ENCODE measurements at places on chromosomes 1 and 21.

- DNase-seq = no peak
Measured at GRCh38 chr1:110633646-110634030, 27.5 kb upstream of the KCNA2 start.

GRCh38 chr1:184215274-184215925 lies 163.9 kb downstream of the TSEN15 start:
- no peak for DNase-seq

DNA sequence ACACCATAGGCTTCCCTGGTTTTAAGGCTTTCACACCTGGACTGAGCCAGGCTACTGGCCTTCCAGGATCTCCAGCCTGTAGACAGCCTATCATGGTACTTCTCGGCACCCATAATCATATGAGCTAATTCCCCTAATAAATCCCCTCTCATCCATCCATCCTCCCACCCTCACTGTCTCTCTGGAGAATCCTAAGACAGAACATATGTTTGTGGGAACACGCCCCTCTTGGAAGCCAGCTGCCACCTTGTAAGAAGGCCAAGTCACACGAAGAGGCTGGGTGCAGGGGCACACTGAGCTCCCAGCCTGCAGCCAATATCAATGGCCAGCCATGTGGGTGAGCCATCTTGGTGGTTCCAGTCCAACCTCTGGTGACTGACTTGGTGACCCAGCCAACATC lies 7.4 kb downstream of the CLCC1 start:
- peak; percentile 93 for DNase-seq

- DNase-seq = no peak
Measured at GRCh38 chr1:7299329-7299799, 471.7 kb upstream of the VAMP3 start.

GRCh38 chr1:41245659-41246058 lies 3.6 kb upstream of the SCMH1 start:
- DNase-seq = no peak

DNA sequence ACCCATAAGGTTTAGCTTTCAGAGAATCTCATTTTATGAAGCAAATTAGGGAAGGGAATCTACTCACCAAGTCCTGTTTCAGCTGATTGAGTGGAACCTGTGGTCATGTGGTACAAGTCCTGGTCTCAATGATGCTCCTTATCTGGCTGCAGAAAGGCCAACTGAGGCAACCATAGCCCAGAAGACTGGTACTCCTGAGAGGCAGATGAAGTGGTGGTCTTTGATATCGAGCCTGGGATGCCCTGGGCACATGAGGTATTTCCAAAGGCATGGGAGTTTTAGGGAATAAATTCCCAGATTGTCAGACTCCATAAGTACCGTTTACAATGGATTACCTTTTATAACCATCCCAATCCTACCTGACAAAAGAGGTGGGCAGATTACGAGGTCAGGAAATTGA lies 3.3 kb downstream of the MX1 start:
- DNase-seq = no peak

- no peak for DNase-seq
Measured at GRCh38 chr1:1194723-1195122, 11.7 kb downstream of the TNFRSF18 start.

- DNase-seq = no peak
Measured at GRCh38 chr1:87204441-87204840, 124.2 kb upstream of the LMO4 start.

GRCh38 chr1:61442544-61442943 lies 282.4 kb downstream of the TM2D1 start:
- DNase-seq = no peak

DNA sequence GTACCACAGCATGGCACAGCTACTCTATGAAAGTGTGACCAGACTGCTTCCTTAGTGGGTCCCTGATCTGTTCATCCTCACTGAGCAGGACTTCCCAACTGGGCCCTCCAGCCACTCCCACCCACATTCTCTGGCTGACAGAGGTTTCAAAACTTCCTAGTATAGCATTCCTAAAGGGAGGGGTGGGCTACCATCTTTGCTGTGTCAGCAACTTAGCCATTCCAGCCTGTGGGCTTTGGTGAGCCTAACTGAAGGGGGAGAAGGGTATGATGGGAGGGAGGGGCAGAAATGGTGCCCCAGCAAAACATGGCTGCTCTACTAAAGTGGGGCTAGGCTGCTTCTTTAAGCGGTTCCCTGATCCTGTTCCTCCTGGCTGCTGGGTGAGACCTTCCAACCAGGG lies 265.2 kb upstream of the ADGRL4 start:
- no peak for DNase-seq

GRCh38 chr21:44568667-44569556 lies 4.6 kb upstream of the KRTAP10-4 start:
- DNase-seq = no peak

GRCh38 chr1:32618673-32619221 lies 31.6 kb downstream of the ZBTB8OS start:
- no peak for DNase-seq

DNA sequence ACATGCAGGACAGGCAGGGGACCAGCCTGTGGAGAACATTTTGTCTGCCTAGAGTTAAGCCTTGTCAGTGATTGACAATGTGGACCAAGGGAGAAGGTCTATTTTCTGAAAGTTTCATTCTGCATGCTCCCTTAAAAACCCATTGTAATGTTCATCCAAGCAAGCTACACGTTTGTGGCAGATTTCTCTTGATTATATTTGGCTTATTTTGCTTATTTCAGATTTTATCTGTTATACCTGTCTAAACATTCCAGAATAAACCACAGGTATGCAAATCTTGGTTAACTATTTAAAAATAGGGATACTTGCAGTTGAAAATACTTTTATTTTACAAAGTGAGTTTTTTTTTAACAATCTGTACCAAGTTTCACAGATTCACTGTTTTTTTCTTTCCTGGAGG lies 78.2 kb upstream of the F3 start:
- no peak for DNase-seq

DNA sequence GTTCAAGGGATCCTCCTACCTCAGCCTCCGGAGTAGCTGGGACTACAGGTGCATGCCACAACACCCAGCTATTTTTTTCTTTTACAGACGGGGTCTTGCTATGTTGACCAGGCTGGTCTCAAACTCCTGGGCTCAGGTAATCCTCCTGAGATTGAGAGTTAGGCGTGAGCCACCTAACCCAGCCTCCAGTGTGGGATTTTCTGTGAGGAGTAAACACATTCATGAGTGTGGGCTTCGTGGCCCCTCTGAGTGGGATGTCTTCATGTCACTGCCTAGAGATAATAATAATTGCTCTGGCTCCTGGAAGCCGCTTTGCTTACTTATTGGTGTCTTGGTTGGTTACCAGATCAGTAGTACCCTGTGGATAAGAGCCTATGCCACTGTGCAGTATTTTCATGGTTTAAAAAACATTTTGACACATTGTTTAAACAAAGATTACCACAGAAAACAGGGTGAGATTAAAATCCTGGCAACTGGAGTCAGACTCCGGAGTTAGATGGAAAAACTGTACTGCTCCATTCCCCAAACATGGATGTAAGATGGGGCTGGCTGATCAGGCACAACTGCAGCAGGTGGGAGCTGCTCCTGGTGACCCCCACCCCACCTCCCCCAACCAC lies 159.1 kb upstream of the RAB4A start:
- DNase-seq = no peak

- DNase-seq = no peak
Measured at GRCh38 chr1:27656157-27656893, 15.7 kb downstream of the IFI6 start.

DNA sequence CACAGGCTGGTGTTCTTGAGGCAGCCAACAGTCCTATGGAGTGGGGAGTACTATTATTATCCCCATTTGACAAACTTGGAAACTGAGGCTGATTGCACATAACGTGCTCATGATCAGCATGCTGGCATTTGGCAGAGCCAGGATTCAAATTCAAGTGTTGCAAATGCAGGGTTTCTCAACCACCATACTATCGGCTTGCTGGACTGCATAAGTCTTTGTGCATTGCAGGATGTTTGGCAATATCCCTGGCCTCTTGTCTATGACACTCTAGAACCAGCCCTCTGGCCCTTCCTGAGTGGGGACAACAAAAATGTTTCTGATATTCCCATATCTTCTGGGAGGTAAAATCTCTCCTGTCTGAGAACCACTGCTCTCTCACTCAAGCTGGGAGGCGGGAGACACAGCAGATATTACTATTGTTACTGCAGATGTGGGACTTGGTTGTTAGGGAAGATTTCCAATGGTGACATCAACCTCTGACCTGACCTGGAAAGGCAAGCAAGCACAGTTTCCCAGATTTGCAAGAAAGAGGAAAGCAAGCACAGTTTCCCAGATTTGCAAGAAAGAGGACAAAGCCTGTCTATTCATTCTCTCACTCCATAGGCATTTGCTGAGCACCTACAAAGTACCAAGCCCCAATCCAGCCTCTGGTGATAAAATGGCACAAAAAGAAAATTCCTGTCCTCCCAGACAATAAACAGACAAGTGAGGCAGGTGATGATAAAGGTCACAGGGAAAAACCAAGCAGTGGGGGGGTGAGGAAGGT lies 1.0 kb upstream of the AADACL3 start:
- no peak for DNase-seq

DNA sequence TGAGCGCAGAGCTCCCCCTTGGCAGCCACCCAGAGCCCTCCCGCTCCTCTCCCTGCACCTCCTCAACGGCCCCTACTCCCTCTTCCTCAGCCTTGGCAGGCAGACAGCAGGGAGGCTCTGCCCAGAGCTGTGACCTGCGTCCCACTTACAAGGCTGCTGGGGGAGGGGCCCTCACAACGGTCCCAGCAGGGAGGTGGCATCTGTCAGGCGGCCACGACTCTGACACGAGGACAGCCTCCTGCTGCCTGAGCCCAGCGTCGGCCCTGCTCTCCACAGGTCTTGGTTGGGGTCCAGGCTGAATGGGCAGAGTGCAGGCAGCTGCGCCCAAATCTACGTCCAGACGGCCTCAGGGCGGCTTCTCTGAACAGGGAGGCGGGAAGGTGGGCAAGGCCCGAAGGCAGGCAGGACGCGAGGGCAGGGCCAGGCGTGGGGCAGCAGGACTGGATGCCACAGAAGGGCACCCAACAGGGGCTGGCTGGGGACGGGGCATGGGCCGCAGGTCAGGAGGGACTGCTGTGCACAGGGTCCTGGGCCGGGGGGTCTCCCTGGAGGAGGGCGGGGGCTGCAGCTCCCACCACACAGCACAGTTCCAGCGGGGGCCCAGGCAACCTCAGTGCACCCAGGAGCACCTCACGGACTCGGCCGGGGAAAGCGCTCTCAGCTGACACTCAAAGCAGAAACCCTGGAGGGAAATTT lies 7.5 kb downstream of the SLC19A1 start:
- peak; percentile 77 for DNase-seq

DNA sequence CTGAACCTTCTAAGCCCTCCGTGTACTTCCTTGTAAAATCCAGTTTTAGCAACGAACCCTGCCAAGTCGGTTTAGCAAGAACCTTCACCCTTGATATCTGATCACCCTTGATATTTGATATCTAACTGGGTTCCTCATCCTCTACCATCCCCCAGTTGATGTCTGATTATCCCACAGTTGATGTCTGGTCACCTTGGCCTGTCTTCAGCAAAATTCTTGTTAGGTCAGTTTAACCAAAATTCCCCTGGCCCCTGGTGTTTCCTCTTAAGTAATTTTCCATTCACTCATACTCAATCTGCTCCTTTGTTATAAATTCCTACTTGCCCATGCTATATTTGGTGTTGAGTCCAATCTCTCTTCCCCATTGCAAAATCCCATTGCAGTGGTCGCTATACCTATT lies 114.5 kb upstream of the ZNHIT6 start:
- no peak for DNase-seq

GRCh38 chr1:184843732-184844495 lies 89.3 kb upstream of the EDEM3 start:
- no peak for DNase-seq

- peak; percentile 33 for DNase-seq
Measured at GRCh38 chr1:84759756-84760155, 69.5 kb upstream of the SSX2IP start.

- no peak for DNase-seq
Measured at GRCh38 chr1:144101397-144102045, 129.7 kb upstream of the FAM72C start.

- peak; percentile 92 for DNase-seq
Measured at GRCh38 chr1:36609241-36610027, 126.7 kb upstream of the CSF3R start.

DNA sequence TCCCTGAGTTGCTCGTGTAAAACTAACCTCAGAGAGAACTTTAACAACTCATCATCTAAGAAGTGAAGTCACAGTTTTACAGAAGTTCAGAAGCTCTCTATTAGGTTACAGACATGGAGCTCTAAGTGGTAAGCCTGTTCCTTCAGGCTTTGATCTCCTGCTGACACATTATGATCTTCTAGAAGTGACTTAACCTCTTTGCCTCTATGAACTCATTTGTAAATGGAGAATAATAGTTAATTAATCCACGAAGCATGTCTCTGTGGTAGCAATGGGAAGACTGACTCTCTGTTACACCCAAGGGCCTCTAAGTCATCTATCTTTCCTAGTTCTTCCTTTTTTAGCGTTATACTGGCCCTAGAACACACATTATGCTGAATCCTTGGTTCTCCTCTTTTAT lies 157.9 kb upstream of the NRIP1 start:
- no peak for DNase-seq

- DNase-seq = no peak
Measured at GRCh38 chr1:7356079-7356478, 415.0 kb upstream of the VAMP3 start.

GRCh38 chr1:170274131-170274501 lies 128.4 kb downstream of the NTMT2 start:
- DNase-seq = no peak

DNA sequence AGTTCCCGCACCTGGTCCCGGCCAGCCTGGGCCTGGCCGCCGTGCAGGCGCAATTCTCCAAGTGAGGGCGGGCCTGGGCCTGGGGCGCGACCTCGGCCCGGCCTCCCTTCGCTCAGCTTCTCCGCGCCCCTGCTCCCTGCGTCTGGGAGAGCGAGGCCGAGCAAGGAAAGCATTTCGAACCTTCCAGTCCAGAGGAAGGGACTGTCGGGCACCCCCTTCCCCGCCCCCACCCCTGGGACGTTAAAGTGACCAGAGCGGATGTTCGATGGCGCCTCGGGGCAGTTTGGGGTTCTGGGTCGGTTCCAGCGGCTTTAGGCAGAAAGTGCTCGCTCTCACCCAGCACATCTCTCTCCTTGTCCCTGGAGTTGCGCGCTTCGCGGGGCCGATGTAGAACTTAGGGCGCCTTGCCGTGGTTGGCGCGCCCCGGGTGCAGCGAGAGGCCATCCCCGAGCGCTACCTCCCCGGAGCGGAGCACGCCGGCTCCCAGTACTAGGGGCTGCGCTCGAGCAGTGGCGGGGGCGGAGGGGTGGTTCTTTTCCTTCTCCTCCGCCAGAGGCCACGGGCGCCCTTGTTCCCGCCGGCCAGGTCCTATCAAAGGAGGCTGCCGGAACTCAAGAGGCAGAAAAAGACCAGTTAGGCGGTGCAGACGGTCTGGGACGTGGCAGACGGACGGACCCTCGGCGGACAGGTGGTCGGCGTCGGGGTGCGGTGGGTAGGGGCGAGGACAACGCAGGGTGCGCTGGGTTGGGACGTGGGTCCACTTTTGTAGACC lies 1.2 kb downstream of the OLIG1 start:
- DNase-seq = peak; percentile 68

- DNase-seq = no peak
Measured at GRCh38 chr1:15248216-15248615, 1.2 kb downstream of the FHAD1 start.

DNA sequence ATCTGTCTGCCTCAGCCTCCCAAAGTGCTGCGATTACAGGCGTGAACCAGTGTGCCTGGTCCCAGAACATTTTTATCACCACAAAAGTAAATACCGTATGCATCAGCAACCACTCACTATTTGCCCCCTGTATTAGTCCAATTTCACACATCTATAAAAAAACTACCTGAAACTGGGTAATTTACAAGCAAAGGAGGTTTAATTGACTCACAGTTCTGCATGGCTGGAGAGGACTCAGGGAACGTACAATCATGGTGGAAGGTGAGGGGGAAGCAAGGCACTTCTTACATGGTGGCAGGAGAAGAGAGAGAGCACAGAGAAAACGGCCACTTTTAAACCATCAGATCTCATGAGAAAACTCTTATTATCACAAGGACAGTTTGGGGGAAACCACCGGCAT lies 25.6 kb upstream of the CTH start:
- DNase-seq = no peak
